DMS79 (cell line): ENCODE measurements at places on chromosomes 7 and 10.

- DNase-seq: no peak
Observed at GRCh38 chr7:70704831-70705346, 427.1 kb upstream of the GALNT17 start.

GRCh38 chr7:116227678-116228239, 17.4 kb downstream of the TES start:
- no peak for DNase-seq

DNA sequence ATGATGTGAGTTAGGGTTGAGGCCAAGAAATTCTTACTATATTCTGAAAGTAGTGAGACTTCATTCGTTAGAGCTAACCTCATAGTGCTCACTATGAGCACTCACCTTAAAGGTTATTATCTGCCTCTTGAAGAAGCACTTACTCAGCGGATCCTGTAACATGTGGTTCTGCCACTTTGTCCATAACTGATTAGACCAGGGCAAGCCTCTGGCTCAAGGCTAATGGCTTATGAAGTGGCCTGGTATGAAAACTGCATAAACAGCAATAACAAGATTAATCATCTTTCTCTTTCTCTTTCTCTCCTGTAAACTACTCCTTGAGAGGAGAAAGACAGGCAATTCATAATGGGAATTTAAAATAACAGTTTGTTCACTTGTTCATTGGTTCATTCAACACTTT, 82.8 kb downstream of the MAPK8 start:
- DNase-seq: peak; percentile 75

- DNase-seq: no peak
Observed at GRCh38 chr7:87391020-87391701, 45.7 kb downstream of the CROT start.

DNA sequence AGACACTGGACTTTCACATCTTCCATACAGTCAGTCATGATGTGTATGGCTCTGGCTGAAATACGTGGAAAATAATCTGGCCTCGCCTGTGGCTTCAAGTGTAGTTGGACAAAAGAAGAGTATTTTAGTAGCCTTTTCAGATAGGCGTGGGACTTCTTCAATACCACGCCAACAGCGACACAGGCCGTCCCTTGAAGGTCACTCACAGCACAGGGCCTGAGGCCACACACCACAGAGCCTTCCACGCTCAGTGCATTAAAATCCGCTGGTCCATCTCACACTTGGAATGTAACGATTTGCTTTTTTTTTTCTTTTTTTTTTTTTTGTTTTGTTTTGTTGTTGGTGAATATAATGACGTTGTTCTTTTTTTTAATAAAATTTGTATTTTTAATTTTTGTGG, 51.8 kb upstream of the SUN1 start:
- no peak for DNase-seq

- no peak for DNase-seq
Observed at GRCh38 chr10:46312953-46313352, 26.2 kb downstream of the ANTXRL start.

DNA sequence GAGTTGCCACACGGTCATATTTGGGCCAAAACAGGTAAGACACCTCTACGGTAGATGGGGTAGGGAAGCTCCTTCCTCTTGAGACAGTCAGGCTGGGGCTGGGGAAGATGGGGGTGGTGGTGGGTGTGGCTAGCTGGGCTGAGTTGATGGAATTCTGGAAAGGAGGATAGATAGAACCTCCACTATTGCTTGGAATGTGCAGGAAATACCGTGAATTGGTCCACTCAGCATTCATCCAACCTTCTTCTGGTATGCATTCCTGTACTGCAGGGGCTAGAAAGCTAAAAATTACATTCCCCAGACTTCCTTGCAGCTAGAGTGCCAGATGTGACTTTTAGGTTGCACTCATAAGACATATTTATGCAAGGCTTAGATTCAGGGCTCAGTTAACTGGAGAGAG, 24.8 kb downstream of the TLX1 start:
- DNase-seq: no peak

DNA sequence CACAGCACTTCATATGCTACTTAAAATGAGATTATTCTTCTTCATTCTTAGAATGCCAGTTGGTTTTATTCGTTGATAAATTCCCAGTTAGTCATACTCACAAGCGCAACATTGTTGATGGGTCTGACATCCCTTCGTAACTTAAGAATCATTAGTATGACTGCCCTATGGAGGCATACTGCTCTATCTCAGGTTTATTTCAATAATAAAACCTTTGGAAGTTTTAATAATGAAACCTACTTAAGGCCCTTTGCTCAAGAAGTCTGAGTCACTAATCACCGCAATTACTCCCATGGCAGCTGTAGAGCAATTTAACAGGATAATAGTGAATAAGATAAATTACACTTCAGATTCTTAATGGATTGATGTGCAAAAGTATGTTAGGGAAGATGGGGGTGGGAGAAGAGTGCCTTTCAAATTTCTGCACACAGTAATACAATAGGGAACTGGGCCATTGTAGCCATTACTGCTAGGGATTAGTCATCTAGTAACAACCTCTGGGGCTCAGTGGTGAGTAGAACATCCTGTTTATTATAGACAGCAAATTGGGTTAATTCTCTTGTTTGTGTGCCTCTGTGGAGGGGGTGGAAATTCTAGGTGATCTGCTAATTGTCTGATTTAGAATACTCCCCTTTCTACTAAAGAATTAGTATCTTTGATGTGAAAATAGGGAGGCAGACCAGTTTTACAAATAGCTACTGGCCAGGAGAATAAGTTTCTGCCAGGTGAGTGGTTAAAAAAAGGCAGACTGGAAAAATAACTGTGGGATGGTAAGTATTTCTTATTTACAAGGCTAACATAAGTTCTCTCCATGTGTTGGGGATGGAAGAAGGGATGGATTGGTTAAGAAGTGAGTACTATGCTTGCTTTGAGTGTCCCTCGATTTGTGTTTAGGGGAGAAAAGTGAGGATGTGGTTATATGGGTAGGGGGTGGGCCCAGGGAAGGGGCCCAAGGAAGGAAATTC, 74.5 kb upstream of the VKORC1L1 start:
- DNase-seq: no peak

GRCh38 chr7:129607471-129608120, 3.9 kb upstream of the NRF1 start:
- DNase-seq: no peak

DNA sequence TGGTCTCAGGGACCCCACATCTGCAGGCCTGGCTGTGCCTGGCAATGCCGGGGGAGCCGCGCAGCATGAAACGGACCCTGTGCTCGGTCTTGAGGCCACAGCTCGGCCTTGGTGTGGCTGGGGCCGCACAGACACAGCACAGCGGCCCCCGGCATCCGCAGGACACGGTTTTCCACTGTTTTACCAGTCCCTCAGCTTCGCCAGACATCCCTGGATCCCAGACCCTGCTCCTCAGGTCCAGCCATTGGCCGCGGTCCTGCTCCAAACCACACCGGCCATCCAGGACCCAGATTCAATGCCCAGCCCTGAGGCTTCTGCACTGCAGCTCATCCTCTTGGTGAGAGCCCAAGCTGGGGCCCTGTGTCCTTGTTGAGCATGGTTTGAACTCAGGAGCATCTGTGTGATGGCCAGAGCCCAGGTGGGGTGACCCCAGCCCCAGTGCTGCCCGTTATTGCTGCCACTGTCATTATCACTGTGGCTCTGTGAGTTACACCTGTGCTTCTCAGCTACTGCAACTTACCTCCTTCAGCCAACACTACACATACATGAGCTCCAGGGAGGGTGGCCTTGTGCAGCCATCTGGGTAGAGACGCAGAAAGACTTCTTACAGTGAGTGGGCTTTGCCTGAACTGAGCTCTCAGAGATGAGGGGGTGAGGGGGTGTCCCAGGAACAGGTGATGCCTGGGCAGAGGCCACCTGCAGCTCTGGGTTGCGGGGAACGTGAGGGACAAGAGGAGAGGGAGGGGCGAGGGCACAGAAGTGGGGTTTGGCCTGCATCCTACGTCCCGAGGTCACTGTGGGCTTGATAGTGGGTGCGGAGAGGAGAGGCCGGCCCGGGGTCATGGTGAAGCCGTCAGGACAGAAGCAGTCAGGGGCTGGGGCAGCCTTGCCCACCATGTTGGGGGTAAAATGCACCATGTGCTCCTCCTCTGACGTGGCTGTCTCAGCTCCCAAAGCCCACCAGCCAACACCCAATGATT, 567.6 kb downstream of the PTPRN2 start:
- DNase-seq: no peak

- DNase-seq: no peak
Observed at GRCh38 chr10:51074238-51075028, at the start of gene PRKG1. PRKG1 (plus strand) TSS chr10:51074487.

- DNase-seq: no peak
Observed at GRCh38 chr7:96694082-96694481, 15.6 kb downstream of the SEM1 start.

DNA sequence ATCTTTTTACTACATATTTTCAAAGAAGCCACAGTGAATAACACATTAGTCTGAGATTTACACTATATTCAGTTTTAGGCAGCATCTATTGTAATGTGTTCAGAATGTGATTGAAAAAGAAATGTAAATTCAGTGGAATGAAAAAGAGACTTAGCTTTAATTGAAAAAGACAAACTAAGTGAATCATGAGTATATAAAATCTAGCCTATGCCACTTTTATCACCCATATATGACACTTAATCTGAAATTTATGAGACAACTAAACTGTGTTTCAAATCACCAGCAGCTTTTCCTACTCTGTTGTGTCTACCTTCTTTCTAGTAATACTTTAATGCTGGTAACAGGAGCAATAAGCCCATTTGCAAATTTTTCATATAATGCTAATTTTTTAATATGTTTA, 4.7 kb downstream of the SKAP2 start:
- DNase-seq: no peak

DNA sequence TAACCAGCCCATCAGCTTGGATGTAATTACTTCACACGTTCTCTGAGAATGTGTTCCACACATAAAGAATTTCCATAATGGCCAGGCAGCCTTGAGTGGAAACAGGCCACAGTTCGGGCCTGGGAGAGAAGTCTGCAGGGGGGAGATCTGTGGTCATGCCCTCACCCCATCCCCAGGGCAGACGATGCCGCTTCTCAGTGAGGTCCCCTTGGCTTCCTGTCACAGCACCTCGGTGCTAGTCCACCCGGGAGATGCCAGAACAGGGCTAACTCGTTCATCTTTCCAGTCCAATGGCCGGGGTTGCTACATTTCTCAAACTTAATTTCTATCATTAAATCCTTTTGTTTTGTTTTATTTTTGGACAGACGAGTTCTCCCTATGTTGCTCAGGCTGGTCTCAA, 624.1 kb downstream of the PTPRN2 start:
- DNase-seq: no peak
